Kidney epithelial cell (primary cell): ENCODE measurements at places on chromosomes 1 and 21. TPM values are rescaled to one million over a fixed set of nuclear protein-coding genes. Genes with fewer than 3 reads are reported as not detected.

GRCh38 chr1:65894738-65895605, 102.3 kb downstream of the PDE4B start:
- DNase-seq = peak; percentile 9

The C8A gene
- not detected in 2 replicates for total RNA-seq

The GADD45A gene
- 247 and 249 TPM in 2 replicates for total RNA-seq

The AK5 gene
- 1.8 and 8.6 TPM in 2 replicates for total RNA-seq

The BARHL2 gene
- not detected in 2 replicates for total RNA-seq
